Cardiac septum (tissue), 1 donor: ENCODE measurements at places on chromosomes 5 and 9. TPM values are rescaled to one million over a fixed set of nuclear protein-coding genes. Genes with fewer than 3 reads are reported as not detected.

Gene CDHR2
- total RNA-seq: 0.51 TPM

Gene INSL4
- total RNA-seq: not detected

Gene DBN1
- total RNA-seq: 27.5 TPM

Gene OBP2B
- total RNA-seq: not detected

Gene TTC39B
- 3.2 TPM for total RNA-seq

Gene PTPA
- total RNA-seq: 204 TPM

Gene SPATA31D4
- total RNA-seq: not detected

Gene TEX48
- not detected for total RNA-seq

Gene TSLP
- 3.7 TPM for total RNA-seq

Gene SPATA31A3
- not detected for total RNA-seq

Gene TXNDC8
- total RNA-seq: not detected

Gene HAVCR2
- 1.7 TPM for total RNA-seq

Gene HSPA5
- 284 TPM for total RNA-seq

Gene APBA1
- total RNA-seq: 1.9 TPM

Gene SPATA31C2
- total RNA-seq: not detected

Gene GMCL2
- total RNA-seq: not detected

Gene PCDHB4
- 1.3 TPM for total RNA-seq

Gene TRAF2
- 10.2 TPM for total RNA-seq

Gene DDX31
- 5.7 TPM for total RNA-seq

Gene THBS4
- total RNA-seq: 464 TPM

Gene UGT3A2
- total RNA-seq: not detected

Gene MSH3
- total RNA-seq: 9.4 TPM

Gene SNX24
- total RNA-seq: 14.0 TPM

Gene C5orf52
- total RNA-seq: not detected

Gene PCDHA2
- total RNA-seq: not detected

Gene PFN3
- not detected for total RNA-seq

Gene ANGPTL2
- total RNA-seq: 41.4 TPM

Gene OGN
- 15.2 TPM for total RNA-seq

Gene AOPEP
- 260 TPM for total RNA-seq

Gene PTGDS
- total RNA-seq: 1,323 TPM

Gene PCDH12
- total RNA-seq: 4.9 TPM

Gene PCDHA10
- 0.30 TPM for total RNA-seq

Gene SLC6A7
- total RNA-seq: not detected

Gene SV2C
- 0.67 TPM for total RNA-seq

Gene SLC46A2
- 0.16 TPM for total RNA-seq

Gene SLIT3
- total RNA-seq: 16.6 TPM

Gene HINT2
- 57.6 TPM for total RNA-seq

Gene C5
- 1.1 TPM for total RNA-seq

Gene PCDHB11
- total RNA-seq: 1.9 TPM

Gene PKD2L2
- total RNA-seq: 0.62 TPM

Gene SHB
- total RNA-seq: 39.0 TPM

Gene WNT8A
- total RNA-seq: not detected

Gene GABBR2
- total RNA-seq: 1.1 TPM
